ENCODE measurements at places on chromosomes 4 and X.
A peak's percentile ranks its signal among the peaks of the same experiment; 100 is the strongest.

DNA sequence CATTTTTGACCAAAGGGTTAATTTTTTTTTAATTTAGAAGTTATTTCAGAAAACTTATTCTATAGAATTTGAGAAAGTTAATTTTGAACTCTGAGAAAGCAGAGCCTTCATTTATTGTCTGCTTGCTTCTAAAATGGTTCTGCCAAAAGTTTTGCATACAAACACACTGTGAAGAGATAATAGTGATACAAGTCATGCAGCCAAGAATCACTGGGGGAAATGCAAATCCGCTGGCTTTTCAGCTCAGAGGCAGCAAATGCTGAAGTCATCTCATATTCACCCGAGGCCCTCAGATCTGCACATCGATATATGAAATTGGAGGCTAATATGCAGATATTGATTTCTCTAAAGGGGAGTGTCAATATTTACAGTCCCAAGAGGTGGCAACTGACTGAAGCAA is 186.2 kb downstream of the KIT start:
- DNase-seq = no peak

DNA sequence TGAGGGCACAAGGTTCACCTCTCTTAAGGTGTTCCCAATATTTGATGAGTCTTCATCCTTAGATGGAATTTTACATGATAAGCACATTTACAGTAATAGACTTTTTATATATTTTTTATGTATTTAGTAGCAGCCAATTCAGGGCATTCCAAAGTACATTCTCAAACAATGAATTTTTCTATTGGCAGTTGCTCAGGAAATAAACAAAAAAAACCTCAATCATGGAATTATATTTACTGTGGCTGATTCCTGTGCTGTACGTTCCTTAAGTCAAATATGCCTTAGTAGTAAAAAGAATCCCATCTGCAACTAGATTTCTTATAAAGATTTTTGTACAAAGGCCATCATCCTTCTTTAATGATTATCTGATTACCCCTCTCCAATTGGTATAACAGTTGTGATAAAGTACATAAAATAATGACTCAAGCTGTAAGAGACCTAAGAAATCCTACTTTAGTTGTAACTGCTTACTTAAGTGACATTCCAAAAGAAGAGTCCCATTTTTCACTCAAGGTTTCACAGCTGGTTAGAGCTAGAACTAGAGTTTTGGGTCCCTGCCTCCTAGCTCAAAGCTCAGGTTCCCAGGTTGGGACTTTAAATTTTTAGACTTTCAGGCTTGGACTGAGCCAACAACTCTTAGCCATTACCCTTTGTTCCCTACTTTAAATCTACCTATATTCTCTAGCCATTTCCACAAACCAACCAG is 152.7 kb downstream of the FHIP1A start:
- no peak for DNase-seq

DNA sequence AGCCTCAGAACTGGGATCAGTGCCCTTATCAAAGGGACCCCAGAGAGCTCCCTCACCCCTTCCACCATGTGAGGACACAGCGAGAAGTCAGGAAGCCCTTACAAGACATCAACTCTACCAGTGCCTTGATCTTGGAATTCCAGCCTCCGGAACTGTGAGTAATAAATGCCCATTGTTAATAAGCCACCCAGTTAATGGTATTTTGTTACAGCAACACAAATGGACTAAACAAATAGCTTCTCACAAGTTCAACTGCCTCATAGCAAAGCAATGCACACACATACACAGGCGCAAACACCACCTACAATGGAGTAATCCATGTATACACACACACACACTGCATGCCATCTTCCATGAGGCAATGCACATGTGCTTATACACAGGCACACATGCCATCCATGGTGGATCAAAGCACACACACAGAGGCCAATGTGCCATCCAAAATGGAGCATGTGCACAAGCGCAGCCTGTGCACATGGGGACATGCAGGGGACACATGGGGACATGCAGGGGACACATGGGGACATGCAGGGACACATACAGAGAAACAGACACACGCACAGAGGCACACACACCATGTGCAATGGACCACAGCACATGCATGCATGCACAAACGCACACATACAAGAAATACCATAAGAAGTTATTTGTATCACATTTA is 137.6 kb upstream of the TBL1X start:
- no peak for DNase-seq

DNA sequence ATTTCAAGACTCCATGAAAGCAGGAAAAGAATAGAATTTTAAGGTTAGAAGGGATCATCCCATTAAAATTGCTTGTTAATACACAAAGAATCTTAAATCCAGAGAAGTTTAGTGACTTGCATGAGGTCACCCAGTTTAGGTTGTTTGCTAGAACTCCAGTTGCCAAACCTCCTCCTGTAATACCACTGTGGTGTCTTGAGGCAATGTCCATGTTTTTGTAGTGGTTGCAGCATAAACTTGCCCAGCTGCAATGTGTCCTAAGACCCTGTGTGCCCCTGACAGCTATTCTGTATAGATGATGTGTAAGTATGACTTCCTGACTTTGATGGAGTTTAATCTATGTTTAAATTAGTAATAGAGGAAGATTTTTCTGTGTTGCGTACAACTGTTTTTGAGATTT is 6.3 kb downstream of the SFRP2 start:
- no peak for DNase-seq

DNA sequence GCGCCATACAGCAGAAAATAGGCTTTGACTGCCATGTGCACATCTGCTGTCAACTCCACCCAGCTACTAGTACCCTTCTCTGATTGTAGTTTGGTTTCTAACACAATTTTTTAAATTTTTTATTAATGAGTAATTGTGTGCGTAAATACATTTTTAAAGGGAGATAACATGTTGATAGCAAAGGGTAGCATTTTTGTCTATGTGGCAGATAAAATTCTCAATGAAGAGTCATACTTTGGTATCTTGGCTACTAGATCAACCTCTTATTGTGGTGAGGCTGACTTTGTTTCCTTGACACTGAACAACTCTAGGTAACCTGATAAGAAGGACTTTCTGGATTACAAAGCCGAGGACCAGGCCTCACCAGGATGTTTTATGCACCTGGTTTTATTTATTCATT is 9.5 kb downstream of the ADH4 start:
- DNase-seq = no peak

DNA sequence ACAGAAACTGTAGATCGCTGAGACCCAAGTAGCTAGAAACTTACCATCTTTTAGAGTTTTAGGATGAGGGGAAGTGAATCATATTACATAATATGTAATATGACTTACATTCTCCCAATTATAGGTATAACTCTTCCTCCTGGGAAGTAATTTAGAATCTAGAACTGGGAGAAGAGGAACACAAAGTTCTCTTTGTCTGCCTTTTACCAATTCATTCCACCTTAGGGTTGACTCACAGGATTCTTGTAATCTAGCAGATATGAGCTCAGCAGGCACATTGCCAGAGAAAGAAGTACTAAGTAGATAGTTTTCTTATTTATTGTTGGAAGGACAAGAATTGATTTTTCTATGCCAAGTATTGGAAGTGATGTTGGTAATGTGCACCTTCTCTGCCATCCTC is 58.0 kb upstream of the CCSER1 start:
- DNase-seq = no peak

- DNase-seq = peak; percentile 51
Measured at GRCh38 chrX:136767104-136767941, 13.4 kb downstream of the ARHGEF6 start.

- DNase-seq = no peak
Measured at GRCh38 chr4:163143532-163143931, 23.2 kb downstream of the NAF1 start.

DNA sequence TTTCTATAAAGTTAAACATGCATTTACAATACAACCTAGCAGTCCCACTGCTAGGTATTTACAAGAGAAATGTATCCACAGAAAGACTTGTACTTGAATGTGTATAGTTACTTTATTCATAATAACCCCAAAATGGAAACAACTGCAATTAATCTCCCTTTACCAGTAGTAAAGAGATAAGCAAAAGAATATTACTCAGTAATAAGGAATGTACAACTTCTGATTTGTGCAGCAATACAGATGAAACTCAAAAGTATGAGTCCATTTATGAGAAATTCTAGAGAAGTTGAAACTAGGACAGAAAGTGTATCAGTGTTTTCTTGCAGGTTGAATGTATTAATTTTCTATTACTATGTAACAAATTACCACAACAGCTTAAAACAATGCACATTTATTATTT is 15.2 kb downstream of the USP53 start:
- no peak for DNase-seq

GRCh38 chr4:180281724-180282123 is 1961.5 kb upstream of the TENM3 start:
- DNase-seq = no peak

- no peak for DNase-seq
Measured at GRCh38 chrX:101408532-101408841, 465 bp downstream of the HNRNPH2 start.

DNA sequence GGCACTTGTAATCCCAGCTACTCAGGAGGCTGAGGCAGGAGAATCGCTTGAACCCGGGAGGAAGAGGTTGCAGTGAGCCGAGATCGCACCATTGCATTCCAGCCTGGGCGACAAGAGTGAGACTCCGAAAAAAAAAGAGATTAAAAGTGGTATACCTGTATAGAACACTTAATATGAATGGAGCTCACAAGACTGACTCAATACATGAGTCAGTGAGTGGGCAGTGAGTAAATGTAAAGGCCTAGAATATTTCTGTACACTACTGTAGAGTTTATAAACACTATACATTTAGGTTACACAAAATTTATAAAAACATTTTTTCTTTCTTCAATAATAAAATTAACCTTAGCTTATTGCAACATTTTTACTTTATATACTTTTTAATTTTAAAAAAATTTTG is 93.8 kb downstream of the CENPC start:
- DNase-seq = no peak

- DNase-seq = no peak
Measured at GRCh38 chrX:148459343-148459742, 41.1 kb upstream of the AFF2 start.

DNA sequence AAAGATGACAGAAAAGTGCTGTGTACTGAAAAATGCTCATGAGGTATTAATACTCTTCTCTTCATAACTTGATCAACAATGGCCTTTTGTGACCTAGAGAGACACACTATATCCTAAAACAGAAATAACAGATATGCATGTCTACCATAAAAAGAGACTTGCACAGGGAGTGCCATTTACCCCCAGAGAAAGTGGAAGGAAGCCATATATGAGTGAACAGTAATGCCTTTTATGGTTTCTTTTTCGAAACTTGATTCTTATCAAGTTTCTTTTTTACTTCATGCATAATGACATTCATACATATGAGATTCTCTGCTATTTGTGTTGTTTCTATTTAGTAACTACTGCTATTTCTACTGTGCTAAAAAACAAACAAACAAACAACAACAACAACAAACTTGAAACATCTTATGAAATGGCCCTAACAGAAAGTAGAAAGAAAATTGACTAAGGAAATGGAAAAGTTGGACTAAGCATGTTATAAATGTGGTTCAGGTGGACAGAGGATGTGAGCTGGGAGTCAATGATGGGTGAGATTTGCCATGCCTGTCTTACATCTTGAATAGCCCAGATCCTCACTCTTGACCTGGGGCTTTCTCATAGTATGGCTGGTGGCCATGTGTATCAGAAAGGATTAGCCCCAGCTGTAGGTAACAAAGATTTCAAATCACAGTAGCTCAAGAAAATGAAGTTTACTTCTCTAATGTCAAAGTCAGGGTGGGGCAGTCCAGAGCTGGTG is 43.8 kb downstream of the GEMIN8 start:
- DNase-seq = no peak

- DNase-seq = no peak
Measured at GRCh38 chrX:56572975-56573374, 9.5 kb downstream of the UBQLN2 start.

GRCh38 chr4:24574236-24574635 is 10.1 kb downstream of the DHX15 start:
- no peak for DNase-seq

GRCh38 chr4:72899214-72899613 is 170.3 kb downstream of the COX18 start:
- DNase-seq = no peak

DNA sequence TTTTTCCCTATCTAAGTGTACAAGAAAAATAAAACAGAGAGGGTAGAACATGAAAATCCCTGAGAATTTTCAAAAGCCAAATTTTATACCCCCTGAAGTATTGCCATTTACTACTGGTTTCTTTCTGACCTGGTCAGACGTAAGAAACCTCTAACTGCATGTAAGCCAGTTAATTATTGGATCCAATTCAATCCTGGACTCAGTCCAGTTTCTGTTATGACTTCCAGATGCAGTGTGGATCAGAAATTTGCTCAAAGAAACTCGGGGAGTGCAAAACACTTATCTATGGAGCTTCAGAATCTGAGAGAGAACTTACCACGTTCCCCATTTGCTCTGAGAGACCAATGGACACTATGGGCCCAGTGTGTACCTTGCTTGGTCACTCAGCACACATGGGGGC is 383.5 kb downstream of the KLHL4 start:
- no peak for DNase-seq

- peak; percentile 15 for DNase-seq
Measured at GRCh38 chr4:113116414-113117357, 67.2 kb downstream of the ANK2 start.

DNA sequence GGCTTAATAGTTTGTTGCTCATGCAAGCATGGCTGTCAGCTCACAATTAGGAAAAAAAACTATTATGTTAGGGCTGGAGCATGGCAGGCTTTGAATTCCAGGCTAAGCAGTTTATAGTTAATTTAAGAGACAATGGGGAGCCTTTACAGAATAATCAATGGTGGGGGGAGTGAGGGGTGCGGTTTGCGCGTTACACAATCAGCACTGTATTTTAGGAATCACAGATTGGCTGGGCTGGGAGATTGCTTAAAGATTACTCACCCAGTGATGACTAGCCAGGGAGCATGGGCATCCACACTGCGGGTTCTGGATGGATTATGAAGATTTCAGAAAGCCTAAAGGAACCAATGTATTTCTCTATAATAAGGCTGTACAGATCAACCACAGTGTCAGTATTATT is 186.6 kb downstream of the SOX3 start:
- no peak for DNase-seq

DNA sequence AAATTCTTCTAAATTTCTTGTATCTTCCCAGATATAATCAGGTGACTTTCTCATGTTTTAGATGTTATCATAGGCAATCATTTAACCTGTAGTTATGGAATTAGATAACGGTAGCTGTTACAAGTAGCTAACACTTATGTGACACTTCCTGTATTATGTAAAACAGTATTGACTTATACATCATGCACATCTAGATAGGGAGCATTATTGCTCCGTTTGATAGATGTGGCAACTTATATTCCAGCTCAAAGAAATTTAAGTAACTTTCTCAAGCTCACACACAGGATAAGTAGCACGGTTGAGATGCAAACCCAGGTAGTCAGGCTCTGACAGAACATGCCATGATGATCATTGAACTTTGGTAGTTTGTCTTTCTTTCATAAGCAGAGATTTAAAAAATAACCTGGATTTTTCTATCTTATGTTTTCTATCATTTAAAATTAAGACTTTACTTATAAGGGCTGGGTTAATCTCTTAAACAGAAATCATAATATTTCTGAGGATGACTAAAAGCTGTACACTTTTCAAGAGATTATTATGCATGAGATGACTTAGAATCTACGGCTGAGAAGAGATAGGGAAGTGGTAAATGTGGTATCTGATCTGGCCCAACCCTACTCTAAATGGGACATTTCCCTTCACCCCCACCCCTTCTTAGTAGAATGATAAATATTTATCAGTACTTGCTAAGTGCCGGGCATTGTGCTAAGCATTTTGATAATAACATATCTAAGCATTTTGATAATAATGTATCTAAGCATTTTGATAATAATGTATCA is 69.1 kb upstream of the HPGD start:
- DNase-seq = no peak

GRCh38 chr4:26821677-26822503 is 38.8 kb upstream of the STIM2 start:
- no peak for DNase-seq
